ENCODE measurements at places on chromosomes 4 and X.

GRCh38 chr4:7770224-7771050, 169.2 kb downstream of the AFAP1 start:
- DNase-seq, result no peak

GRCh38 chrX:53086464-53086863, 4.3 kb downstream of the TSPYL2 start:
- DNase-seq, result no peak

- DNase-seq, result no peak
Measured at GRCh38 chr4:101018836-101019235, 328.5 kb downstream of the PPP3CA start.

DNA sequence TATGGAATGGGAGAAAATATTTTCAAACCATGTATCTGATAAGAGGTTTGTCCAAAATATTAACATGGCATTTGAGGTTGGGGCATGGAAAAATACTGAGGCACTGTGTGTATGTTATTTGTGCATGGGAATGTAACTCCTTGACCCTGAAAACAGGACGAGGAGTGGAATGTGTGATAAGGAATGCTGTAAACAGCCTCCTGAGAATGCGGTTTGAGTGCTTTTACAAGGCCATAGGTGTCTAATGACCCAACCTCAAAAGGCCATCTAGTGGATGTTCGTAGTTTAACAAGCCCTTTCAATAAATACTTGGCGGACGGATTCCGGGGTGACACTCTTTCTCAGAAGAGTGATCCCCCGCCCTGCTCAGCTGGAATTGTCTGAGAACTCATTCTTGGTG, 162.9 kb upstream of the USP9X start:
- DNase-seq, result no peak

GRCh38 chr4:53804719-53805118, 213.4 kb upstream of the LNX1 start:
- no peak for DNase-seq

DNA sequence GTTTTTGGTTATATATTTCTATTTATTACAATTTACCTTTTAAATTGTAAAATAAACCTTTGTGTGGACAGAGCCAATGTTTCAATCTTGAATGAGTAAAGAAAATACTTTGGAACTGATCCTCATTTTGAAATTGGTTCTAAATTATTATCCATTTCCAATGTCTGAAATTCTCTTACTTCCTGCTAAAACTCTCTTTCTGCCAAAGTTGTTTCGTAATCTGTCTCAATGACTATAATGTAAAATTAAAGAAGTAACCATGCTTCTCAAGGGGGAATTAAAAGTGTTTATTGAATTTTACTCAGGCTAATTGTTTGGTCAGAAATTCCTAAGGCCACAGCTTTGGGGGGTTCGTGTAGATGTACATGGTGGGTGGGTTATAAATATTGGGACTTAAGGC, 34.8 kb downstream of the YIPF6 start:
- DNase-seq, result no peak

DNA sequence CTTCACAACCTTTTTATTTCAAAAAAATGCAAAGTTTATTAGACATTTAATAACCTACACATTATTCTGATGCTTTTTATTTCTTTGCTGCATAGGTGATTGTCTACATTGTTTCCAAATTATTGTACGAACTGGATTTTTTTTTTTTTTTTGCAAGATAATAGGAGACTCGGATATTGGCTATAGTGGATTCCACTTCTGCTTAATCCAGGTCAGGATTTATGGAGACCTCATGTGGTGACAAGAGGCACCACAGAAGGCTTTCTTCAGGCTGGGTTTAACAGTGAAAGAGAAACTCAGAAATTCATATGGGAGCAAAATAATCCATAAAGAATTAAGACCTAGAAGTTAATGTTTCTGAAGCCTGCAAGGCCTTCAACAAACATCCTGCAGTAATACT, 2.4 kb upstream of the SLIT2 start:
- DNase-seq, result no peak

All from stimulated activated CD4-positive, alpha-beta T cell treated with anti-CD3 and anti-CD28 coated beads, TNF-alpha, amount 100 ng/mL, for 24 hours (primary cell).